Cardiac fibroblast (primary cell): ENCODE measurements at places on chromosomes 13 and 19.

- no peak for DNase-seq
Measured at GRCh38 chr13:78598116-78598781, 5.1 kb downstream of the POU4F1 start.

GRCh38 chr19:41784312-41784711 lies 12.1 kb upstream of the CEACAM3 start:
- DNase-seq = no peak

- DNase-seq = no peak
Measured at GRCh38 chr13:72960541-72960940, 98.3 kb upstream of the KLF5 start.

GRCh38 chr19:35458731-35459391 lies 10.8 kb downstream of the FFAR2 start:
- DNase-seq = no peak

DNA sequence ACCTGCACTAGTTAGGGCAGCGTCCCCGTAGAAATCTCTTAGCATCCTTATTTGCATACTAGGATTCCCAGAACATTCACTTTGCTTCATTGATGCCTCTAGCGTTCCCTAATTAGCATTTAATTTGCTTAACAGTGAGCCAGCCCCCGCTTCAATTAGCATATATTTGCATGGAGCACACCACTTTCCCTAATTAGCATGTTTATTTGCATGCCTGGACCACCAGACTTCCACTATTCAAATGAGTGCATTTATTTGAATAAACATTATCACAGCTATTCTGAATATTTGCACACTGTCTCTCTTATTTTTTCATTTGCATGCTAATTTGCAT lies 69.6 kb downstream of the RYR1 start:
- DNase-seq = no peak

DNA sequence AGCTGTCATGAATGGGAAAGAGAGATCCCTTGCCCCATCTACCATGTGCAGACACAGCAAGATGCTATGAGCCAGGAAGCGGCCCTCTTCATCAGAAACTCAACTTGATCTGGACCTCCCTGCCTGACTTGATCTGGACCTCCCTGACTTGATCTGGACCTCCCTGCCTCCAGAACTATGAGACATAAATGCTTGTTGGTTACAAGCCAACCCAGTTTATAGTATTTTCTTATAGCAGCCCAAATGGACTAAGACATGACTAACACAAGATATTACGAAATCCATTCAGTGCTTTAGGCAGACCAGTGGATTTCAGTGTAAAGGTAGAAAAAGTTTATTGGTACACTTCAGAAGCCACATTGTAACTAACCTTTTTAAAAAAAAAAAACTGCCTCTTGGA lies 15.6 kb downstream of the PCID2 start:
- peak; percentile 77 for DNase-seq

GRCh38 chr19:49084206-49085019 lies 838 bp upstream of the SNRNP70 start:
- no peak for DNase-seq

DNA sequence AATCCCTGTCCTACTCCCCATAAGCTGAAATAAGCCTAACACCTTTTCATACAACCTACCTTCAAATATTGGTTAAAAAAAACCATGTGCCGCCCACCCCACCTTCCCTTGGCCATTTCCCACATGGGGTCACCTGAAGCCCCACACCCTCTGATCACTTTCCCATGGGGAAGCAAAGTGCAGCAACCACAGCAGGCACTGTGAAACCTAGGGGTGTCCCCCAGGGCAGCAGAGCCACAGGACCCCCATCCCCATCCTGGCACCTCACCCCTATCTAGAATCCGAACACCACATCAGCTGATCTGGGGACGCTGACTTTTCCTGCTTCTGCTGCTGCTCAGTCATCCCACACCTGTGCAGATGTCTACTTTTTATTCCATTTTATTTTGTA lies 19.9 kb downstream of the CEACAM21 start:
- DNase-seq = no peak

- DNase-seq = no peak
Measured at GRCh38 chr13:29529754-29530153, 65.7 kb downstream of the SLC7A1 start.

- DNase-seq = no peak
Measured at GRCh38 chr19:48645620-48646000, 377 bp downstream of the CA11 start.

- no peak for DNase-seq
Measured at GRCh38 chr13:70874636-70875035, 766.4 kb upstream of the KLHL1 start.

DNA sequence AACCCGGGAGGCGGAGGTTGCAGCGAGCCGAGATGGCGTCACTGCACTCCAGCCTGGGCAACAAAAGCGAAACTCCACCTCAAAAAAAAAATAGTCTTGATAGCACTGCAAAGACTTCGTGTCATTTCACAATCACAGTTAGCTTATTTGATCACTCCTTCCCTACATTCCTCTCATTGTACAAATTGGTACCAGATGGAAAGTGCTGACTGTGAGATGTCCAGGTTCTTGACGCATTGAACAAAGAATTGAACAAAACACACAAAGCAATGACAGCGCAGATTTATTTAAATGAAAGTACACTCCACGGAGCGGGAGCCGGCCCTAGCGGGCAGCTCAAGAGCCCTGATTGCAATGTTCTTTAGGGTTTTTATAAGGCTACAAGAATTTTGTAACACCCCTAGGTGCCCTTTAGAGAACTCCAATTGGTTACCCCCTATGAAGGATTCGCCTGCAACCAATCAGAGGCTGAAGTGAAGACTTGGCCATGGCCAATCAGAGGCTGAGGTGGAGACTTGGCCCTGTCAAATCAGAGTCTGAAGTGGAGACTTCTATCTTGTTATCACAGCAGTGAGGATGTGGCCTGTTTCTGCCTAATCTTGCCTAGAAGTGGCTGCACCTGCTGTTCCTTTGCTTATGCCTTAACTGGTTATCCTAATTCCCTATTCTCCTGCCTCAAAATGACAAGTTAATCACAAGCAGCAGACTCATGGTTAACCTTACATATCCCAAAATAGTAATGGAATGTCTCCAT lies 16.7 kb downstream of the ZNF556 start:
- no peak for DNase-seq

- peak; percentile 97 for DNase-seq
Measured at GRCh38 chr13:46354156-46355087, 32.6 kb downstream of the RUBCNL start.

DNA sequence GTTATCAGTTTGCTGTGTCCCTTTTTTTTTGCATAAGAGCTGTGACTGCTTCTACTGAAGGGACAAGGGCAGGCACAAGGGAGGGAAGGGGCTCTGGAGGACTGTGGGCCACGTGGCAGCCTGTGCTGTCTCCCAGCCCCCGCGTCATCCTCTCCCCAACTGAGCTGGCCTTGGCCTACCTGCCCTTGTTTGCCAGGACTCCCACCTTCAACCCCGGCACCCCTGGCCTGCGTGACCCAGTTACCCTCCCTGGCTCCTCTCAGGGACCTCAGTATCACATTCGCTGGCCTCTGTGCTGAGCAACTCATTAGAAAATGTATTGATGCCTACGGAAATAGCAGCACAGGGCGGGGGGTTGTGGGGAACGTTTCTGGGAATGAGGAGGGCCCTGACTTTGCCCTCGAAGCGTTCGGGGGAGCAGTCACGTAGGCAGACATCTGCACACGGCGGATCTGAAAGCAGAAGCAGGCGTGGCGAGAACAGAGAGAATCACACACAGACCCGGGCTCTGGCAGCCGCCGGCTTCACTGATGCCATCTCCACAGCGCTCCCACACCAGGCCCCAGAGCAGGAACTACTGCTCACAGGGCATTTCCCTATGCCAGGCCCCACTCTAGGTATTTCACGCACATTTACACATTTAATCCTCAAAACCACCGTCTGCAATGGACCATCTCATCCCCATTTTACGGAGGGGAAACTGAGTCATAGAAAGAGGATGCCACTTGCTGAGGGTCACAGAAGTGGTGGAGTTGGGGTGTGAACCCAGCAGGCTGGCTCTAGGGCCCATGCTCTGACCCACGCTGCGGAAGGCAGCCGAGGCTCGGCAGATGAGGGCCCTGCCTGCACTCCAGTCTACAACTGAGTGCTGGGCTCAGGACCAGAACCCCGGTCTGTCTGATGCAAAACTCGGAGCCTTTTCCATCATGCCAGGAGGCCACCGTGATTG lies 5.7 kb upstream of the ATF5 start:
- DNase-seq = no peak

DNA sequence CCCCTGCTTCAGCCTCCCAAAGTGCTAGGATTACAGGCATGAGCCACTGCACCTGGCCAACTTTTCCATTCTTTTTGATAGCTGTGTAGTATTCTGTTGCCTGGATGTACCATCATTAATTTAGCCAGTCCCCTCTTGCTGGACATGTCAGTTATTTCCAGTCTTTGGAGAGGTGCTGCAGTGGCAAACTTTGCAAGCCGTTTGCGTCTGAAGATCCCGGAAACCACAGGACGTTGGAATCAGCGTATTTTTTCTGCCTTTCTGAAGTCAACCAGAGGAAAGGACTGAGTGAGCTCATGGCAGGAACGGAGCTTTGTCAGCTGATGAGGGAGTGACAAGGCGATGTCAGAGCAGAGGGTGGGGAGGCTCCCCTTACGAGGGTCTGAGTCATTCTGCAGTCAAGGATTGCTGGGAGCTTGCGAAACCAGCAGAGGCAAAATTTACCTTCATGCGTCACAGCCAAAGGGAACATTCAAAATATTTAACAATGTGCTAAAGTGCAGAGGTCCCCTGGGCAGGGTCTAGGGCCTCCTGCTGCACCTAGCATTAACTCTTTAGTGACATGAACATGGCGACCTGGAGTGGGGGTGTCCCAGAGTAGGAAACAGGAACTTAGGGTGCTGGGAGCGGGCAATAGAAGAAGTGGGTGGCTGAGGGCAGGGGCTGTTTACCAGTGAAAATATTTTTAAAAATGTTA lies 5.6 kb downstream of the C5AR1 start:
- peak; percentile 99 for DNase-seq

DNA sequence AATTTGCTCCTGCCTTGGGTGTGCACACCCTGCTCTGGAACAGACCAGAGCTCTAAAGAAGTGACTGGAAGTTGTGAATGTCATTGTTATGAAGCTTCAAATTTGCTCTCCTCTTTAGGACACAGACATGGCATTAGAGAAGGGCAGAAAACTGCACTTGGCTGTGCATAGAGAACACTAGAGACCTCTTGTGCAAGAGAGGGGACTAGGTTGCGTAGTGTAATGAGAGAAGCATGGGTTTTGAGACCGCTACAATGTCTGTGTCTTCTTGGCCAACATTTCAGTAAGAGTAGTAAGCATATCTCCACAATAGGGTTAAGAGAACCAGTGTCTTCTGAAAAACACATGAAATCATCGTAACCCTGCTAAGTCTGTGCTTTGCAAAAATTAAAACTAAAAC lies 423.3 kb downstream of the SPRY2 start:
- DNase-seq = no peak

GRCh38 chr13:114065141-114065925 lies 67.1 kb downstream of the RASA3 start:
- peak; percentile 98 for DNase-seq

DNA sequence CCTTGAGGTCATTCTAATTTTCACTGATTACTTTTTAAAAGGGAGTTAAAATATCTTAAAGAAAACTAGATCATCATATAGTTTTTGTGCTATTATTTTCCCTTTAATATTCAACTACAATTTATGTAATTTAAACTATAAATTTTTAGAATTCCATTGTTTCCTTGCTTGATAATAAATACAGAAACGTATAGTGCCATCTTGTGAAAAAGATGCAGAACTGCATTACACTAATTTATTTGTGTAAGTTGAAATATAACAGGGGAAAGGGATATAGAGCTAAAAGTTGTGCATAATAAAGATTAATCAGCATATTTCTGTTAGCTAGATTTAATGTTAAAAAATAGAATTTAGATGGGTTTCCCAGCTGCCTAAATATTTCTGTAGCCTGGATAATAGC lies 61.5 kb upstream of the TDRD3 start:
- DNase-seq = peak; percentile 31

DNA sequence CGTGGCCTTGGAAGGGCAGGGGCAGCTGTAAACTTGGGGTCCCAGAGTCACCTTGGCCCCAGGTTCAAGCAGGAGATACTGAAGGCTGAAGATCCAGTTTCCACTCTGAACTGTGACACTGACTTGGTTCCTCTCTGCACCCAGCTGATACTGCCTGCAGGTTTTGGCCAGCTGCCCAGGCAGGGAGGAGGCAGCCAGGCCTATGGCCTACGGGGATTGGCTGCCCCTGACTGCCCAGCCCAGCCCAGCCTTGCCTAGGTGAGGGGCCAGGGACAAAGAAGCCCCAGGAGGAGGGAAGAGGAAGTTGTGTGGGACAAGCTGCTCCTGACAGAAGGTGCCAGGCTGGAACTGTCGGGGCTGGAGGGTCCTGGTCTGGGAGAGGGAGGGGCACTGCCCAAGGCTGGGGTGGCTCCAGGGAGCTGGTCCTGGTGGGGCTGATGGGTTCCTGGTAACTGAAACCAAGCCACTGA lies 51.7 kb upstream of the CYP4F8 start:
- DNase-seq = peak; percentile 13

DNA sequence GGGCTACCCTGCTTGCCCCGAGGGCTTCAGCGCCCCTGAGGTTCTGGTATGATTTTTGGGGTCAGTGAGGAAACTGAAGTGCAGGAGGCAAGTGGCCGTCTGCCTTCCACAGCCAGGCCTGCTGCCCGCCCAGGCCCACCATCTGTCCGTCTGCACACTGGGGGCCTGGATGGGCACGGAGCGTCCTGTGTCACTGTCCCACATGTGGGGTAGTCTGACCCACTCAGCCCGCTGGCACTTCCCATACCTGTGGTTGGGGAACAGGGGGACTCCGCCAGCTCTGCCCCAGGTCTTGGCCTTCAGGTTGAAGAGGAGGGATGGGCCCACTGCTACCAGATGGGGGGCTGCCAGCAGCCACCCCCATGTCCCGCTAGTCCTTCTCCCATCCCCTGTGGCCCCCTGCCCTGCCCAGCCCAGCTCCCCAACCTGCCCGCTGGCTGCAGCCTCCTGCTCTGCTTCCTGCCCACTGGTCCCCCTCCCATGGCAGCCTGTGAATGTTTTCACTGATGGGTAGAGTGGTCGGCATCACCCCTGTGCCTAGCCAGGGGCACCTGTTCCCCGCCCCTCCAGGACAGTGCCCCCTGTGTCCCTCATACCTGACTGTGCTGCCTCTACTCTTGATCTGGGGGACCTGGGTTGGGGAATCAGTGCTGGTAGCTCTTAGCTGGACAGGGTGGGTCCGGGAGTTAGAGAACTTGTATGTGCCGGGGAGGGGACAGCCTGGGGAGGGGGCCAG lies 9.5 kb downstream of the PIAS4 start:
- no peak for DNase-seq

GRCh38 chr13:20953245-20953931 lies 50.8 kb upstream of the XPO4 start:
- DNase-seq = no peak

DNA sequence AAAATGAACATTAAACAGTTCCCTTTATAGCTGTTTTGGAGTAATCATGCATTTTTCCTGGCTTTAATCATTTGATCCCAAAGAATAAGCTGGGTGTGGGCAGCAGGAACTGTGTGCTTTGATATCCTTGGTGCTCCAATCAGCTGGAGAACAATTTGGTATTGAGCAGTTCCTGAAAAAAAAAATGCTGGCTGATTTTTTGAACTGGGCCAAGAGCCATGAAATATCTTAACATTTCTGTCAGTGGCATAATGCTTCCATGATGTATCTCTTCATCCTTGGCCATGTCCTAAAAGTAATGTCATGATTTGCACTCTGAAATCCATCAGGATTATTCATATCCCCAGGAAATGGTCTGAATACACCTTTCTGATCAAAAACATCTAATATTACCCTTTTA lies 134.7 kb downstream of the LHFPL6 start:
- no peak for DNase-seq
